Activated CD4-positive, CD25-positive, alpha-beta regulatory T cell treated with anti-CD3 and anti-CD28 coated beads, Interleukin-2, amount 50 U/mL, for 16 hours (primary cell): ENCODE measurements at places on chromosomes 5 and 9.

DNA sequence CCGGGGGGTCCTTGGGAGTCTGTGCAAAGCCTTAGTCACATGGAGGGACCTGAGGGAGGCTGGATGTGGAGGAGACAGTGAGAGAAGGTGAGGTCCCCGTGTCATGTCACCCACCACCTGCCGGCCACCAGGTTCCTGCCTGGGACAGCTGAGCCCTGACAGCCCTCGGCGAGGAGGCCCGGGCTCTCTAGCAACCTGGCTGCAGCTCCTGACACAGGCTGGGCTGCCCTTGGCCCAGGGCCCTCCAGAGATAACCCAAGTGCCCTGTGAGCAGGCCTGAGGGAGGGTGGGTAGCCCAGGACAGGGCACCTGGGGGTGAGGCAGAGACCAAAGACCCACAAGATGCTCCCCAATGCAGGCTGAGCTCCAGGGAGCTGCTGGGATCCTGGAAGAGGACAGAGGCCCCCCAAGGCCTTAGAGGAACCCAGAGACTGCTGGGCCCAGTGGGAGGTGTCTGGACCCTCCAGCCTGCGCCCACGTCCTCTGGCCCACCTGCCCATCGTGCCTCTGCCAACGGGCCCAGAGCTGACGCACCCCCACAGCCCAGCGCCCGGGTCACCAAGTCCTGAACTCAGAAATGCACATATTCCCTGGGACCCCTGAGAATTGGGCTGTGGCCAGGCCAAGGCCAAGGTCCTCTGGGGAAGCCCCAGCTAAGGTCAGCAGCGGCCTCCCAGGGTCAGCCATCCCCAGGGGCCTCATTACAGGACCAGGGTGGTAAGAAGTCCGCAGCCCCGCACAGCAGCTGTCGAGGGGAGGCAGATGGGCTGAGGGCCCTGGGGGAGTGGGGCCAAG lies 8.8 kb upstream of the PTGDS start:
- DNase-seq = no peak

GRCh38 chr9:70484232-70485130 lies 70.0 kb upstream of the KLF9 start:
- DNase-seq = no peak

- no peak for DNase-seq
Measured at GRCh38 chr5:138712791-138713190, 40.4 kb upstream of the CTNNA1 start.

GRCh38 chr5:43049236-43049635 lies 9.1 kb upstream of the ANXA2R start:
- no peak for DNase-seq

DNA sequence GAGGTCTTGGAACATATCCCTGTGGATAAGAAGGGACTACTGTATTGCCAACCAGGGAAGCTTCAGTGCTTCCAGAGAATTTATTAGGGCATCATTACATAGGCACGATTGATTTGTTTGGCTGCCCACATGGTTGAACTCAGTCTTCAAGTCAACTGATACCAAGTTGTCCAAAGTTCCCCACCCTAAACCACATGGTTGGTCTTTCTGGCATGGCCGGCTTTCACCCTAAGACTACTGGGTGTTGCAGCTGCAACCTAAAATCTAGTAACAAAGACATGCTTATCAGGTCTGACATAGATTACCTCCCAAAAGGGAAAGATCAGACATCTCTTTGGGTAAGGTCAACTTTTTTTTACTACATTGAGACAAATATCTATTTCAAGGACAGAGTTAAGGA lies 37.0 kb downstream of the FAF2 start:
- no peak for DNase-seq

DNA sequence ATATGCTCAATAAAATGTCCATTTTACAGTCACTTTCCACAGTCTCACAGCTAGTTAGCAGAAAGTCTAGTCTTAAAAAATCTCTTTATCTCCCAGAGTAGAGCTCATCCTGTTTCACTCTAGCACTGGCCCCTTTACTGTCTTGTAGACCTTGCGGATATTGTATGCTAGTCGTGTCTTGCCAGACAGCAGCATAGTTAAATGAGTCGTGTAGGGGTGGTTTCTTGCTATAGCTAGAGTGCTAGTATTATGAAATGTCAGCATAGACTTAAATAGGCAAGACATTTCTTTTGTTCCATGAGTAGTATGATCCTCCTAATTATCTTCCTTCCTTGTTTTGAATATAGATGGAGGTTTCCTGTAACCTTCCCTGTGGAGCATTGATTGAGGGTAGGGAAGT lies 77.4 kb downstream of the C7 start:
- DNase-seq = no peak
